ENCODE measurements at places on chromosomes 1 and 21. TPM values are rescaled to one million over a fixed set of nuclear protein-coding genes. Genes with fewer than 3 reads are reported as not detected.
A peak's percentile ranks its signal among the peaks of the same experiment; 100 is the strongest.

ZNF326 gene
- 33.4 TPM for total RNA-seq

RHD gene
- total RNA-seq = not detected

ATP1A1 gene
- 213 TPM for total RNA-seq

SAMSN1 gene
- not detected for total RNA-seq

LCE1A gene
- not detected for total RNA-seq

SLC35D1 gene
- total RNA-seq = 9.6 TPM

CD101 gene
- total RNA-seq = 0.50 TPM

CLEC20A gene
- total RNA-seq = not detected

S1PR1 gene
- total RNA-seq = not detected

GRCh38 chr1:198761859-198762616, 123.2 kb downstream of the PTPRC start:
- H3K4me3 ChIP-seq = no peak overlapping the region
- no peak overlapping the region for H3K27ac ChIP-seq
- no peak for DNase-seq
- H3K36me3 ChIP-seq = no peaks in the 10 kb centered on the region
- peaks cover 3% of the 10 kb centered on the region for H3K27me3 ChIP-seq

DNA sequence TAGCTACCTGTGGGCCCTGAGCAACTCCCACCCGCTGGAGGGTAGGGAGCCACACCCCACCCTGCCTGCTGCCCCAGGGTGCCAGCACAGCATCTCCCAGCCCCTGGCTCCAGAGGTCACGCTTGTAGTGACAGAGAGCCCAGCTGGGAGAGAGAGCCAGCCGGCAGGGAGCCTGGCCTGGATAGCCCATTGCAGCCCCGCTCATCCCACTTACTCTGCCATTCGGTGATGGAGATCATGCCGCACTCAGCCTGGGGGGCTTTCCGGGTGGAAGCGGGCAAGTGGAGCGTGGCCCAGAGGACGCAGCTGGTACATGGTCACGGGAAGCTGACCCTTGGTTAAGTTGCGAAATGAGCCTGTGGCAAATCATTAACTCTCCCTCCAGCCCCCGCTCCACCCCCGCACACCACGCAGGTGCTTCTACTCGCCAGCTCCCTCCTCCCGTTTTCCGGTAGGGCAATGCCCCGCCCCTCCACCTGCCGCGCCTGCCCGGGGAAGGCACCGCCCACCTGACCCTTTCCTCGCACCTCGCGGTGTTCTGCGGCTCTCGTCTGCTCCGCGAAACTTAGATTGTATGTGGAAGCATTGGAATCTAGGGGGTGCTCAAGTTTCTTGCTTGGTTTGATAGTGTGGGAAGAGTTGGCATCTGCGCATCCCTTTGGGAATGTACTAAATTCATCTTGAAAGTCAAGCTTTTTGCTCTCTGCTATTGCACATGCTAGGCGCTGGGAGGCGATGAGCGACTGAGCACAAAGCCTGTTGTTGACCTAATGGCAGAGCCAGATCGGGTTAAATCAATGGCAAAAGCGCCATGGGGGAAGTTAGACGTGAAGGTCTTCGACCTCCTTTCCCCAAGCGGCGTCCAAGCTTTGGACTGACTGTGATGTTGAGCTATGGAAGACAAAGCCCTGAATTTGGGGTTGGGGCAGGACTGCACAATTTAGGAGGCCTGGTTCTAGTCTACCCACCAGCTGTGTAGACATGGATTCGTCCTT, at the start of gene GOLT1A:
Gene GOLT1A (minus strand): TSS at position 321 of the 995 bp plus-strand sequence. CDS start 82 bp downstream, at position 239.
- DNase-seq = no peak
- no peak within 1 kb of the TSS for H3K27ac ChIP-seq
- H3K4me1 ChIP-seq = peaks cover 5% of the 10 kb centered on the region
- H3K36me3 ChIP-seq = no peaks in the 10 kb centered on the region

DNA sequence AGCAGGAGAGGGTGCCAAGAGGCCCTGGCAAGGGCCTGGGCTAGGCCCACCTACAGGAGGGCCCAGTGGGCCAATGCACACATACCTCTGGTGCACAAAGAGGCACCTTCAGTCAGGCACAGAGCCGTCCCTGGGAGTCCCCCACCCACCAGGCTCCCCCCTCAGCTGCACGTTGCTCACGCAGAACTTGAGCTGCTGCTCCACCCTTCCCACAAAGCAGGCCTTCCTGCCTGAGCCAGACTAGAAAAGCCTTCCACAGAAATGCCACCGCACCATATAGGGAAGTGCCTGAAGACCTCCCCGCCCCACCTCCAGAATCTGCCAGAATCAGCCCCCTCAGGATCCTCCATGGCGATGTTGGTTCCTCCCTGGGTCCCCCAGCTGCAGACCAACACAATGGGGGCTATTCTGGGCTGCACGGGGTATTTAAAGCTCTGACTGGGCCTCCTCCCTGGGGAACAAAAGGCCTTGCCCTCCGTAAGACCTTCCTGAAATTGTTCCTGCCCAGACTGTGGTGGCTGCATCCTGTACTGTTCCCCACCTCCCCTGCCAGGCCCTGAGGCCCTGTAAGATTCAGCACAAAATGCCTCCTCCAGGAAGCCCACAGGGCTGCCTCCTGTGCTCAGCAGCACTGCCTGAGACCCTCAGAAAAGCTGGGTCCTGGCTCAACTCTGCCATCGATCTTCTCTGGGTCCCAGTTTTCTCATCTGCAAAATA, 27.2 kb downstream of the HSPG2 start:
- H3K27ac ChIP-seq = peak overlapping the region; percentile 94
- H3K36me3 ChIP-seq = no peaks in the 10 kb centered on the region
- DNase-seq = no peak
- H3K4me3 ChIP-seq = no peak overlapping the region

DNA sequence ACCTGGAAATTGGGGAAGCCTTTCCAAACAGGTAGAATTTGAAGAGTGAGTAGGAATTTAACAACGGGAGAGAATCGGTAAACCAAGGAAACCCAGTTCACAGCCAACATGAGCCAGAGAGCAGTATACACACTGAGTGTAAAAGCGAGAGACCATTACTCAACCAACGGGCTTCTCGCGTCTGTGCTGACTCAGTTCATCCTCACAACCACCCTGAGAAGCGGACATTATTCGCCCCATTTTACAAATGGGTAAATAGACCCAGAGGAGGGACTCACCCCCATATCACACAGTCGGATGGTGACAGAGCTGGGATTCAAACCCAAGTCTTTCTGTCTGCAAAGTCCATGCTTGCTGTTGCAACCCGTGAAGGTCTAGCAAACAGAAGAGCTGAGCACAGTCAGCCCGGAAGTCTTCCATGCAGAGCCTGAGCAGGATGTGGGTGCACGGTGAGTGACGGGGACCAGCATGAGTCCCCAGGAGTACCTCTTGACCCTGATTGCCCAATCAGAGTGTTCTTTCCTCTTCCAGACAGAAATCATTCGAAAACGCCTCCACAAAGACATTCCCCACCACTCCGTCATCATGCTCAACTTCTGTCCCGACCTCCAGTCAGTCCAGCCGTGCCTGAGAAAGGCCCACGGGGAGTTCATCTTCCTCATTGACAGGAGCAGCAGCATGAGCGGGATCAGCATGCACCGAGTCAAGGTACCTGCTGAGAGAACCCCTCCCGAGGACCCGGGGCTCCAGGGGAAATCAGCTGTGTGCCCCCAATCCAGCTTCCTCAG, 32.3 kb downstream of the VWA5B1 start:
- no peak overlapping the region for H3K4me3 ChIP-seq
- no peaks in the 10 kb centered on the region for H3K36me3 ChIP-seq
- DNase-seq = no peak
- H3K4me1 ChIP-seq = no peaks in the 10 kb centered on the region
- no peak overlapping the region for H3K27ac ChIP-seq

DNA sequence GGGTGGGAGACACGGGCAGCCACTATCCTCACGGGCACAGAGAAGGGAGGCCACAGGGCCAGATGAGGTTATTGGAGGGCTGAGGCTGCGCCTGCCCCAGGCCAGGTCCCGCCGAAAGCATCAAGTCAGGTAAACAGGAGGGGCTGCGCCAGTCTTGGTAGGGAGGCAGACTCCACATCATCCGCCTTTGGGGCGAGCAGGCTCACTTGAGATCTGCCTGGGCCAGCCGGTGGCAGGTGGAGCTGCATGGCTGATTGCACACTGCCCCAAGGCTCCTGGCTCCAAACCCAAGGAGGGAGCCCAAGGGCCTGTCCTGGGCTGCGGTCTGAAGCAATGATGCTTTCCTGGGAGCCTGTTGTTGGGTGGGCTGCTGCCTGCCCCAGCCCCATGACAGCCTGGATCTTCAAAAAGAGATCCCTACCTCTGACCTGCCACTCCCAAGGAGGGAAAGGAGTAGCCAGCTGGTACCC, 4.6 kb downstream of the SMIM1 start:
- H3K36me3 ChIP-seq = peaks cover 14% of the 10 kb centered on the region
- H3K4me3 ChIP-seq = no peak overlapping the region
- no peak overlapping the region for H3K27ac ChIP-seq
- H3K4me1 ChIP-seq = peaks cover 12% of the 10 kb centered on the region
- DNase-seq = no peak

DNA sequence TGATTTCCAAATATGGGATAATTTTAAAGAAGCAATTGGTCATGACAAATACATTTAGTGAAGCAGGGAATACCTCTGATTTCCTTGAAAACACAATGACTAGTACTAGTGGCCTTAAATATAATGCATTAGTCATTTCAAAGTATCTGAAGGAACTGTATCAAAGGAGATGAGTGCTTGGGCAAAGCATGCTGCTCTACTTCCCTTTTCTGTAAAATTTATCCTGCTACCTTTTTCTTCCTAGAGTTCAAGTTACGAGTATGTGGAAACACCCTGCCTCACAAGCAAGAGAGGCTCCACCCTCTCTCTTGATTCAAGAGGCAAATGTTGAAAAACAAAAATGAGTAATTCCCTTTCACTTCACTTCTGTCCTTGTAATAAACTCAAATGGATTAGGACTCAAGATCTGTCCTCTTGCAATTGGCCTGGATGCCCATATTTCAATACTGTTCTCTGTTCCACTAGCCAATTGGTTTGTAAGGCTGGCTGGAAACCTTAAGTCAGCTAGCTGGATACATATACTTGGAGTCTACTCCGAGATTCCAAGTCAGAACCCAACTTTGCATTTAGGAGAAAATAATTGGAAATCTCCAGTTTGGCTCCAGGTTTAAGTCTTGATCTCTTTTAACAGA, 92.5 kb downstream of the CDC42BPA start:
- H3K4me3 ChIP-seq = no peak overlapping the region
- no peak for DNase-seq
- H3K27ac ChIP-seq = peak overlapping the region; percentile 54

- DNase-seq = no peak
- peaks cover 3% of the 10 kb centered on the region for H3K36me3 ChIP-seq
- no peaks in the 10 kb centered on the region for H3K27me3 ChIP-seq
- no peaks in the 10 kb centered on the region for H3K4me1 ChIP-seq
- H3K4me3 ChIP-seq = no peak overlapping the region
Observed at GRCh38 chr1:56222914-56223540, 356.3 kb downstream of the PLPP3 start.

GRCh38 chr1:211942583-211942982, 92.8 kb downstream of the INTS7 start:
- H3K4me3 ChIP-seq = no peak overlapping the region
- peaks cover 28% of the 10 kb centered on the region for H3K36me3 ChIP-seq
- H3K27me3 ChIP-seq = no peaks in the 10 kb centered on the region

GRCh38 chr21:29939924-29940275, at the start of gene GRIK1:
GRIK1 (minus strand) TSS chr21:29939996.
- peaks cover 14% of the 10 kb centered on the region for H3K4me1 ChIP-seq
- no peaks in the 10 kb centered on the region for H3K36me3 ChIP-seq
- DNase-seq = no peak
- H3K4me3 ChIP-seq = peak within 1 kb of the TSS; percentile 77
- peaks cover 91% of the 10 kb centered on the region for H3K27me3 ChIP-seq

DNA sequence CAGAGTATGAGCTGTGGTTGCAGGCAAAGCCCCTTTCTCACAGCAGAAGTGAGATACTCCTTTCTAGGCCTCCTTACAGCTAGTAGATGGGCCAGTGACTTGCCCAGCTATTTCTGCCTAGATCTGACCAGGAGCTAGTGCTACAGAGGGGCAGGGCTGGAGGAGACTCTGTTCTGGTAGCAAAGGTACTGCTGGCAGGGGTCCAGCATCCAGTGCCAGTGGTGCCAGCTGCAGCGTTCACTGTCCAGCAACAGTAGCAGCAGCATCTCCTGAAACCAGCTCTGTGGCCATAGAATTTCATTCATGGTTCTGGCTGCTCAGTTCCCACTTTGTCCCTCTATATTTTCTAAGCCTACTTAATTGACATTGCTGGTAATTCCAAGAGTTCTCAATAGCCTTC, 62.5 kb upstream of the CNN3 start:
- H3K27ac ChIP-seq = no peak overlapping the region
- no peaks in the 10 kb centered on the region for H3K27me3 ChIP-seq
- H3K4me3 ChIP-seq = no peak overlapping the region
- H3K4me1 ChIP-seq = peaks cover 11% of the 10 kb centered on the region
- no peak for DNase-seq

GRCh38 chr1:108053270-108054013, 88.5 kb upstream of the VAV3 start:
- no peaks in the 10 kb centered on the region for H3K36me3 ChIP-seq
- no peak overlapping the region for H3K27ac ChIP-seq
- H3K27me3 ChIP-seq = no peaks in the 10 kb centered on the region
- no peak for DNase-seq

GRCh38 chr1:33328817-33329216, 7.9 kb upstream of the A3GALT2 start:
- H3K4me3 ChIP-seq = no peak overlapping the region
- no peak for DNase-seq
- no peaks in the 10 kb centered on the region for H3K27me3 ChIP-seq
- no peak overlapping the region for H3K27ac ChIP-seq
- H3K4me1 ChIP-seq = peaks cover 30% of the 10 kb centered on the region

DNA sequence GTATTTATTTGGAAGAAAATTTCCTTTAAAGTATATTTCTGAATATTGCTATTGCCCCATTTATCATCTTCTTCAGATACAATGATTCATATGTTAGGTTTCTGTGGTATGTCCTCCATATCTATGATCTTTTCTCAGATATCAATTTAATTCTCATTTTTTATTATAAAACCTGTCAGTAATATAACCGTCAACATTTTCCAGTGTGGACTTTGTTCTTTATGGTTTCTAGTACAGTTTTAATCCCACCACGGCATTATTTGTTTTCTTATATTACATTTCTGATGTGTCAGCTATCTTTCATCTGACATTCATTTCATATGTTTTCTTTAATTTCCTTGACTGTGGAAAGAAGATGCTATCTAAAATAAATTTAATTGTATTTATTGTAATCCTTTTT, 97.9 kb downstream of the PLPPR5 start:
- H3K27me3 ChIP-seq = no peaks in the 10 kb centered on the region
- H3K4me1 ChIP-seq = peaks cover 23% of the 10 kb centered on the region
- no peak overlapping the region for H3K27ac ChIP-seq
- H3K4me3 ChIP-seq = no peak overlapping the region

- no peak overlapping the region for H3K27ac ChIP-seq
- H3K4me1 ChIP-seq = peaks cover 4% of the 10 kb centered on the region
- DNase-seq = no peak
Observed at GRCh38 chr21:38937286-38937790, 131.6 kb downstream of the ETS2 start.
